ENCODE measurements at places on chromosomes 16 and 17.

DNA sequence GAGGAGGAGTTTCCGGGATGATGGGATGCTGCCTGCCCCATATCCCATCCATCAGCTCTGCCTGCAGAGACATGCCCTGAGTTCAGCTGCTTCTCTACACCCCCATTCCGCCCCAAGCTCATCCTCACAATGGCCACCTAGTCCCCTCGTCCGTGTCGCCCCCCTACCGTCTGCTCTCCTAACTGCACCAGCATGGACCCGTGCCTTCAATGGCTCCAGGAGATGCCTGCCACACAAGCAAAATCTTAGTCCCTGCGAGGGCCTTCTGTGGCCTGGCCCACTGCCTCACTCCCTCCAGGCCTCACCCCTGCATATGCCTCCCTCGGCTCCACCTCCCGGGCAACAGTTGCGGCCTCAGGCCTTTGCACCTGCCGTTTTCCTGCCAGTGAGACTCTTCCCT is 1.8 kb upstream of the TELO2 start:
- DNase-seq = no peak

GRCh38 chr17:74729866-74730265 is 7.2 kb upstream of the RAB37 start:
- no peak for DNase-seq

- no peak for DNase-seq
Measured at GRCh38 chr16:73171901-73172240, 123.9 kb upstream of the ZFHX3 start.

DNA sequence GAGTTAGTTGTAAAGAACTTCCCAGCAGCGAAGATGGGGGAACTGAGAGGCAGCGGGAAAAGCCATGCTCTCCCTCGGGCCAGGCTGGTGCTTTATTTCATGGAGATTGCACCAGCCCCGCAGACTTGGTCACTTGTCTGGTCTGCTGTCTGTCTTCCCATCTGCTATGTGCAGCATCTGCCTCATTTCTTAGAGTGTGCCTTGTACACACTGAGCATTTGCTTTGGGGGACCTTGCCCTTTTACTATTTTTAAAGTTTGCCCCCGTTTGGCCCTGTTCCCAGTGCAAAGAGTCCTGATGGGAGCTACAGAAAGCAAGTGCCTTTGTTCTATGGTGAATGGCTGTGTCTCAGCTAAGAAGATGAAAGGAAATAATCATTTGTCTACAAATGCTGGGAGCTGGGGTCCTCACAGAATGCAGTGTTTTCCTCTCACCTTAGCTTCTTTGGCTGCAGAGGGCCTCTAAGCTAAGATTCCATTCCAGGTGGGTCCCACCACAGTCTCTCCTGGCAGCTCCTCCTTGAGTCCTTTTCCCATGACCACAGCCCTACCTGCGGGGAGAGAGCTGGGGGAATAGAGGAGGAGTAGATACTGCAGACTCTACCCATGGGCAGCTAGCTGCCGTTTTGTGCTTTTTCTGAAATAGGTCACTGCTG is 25.1 kb upstream of the CNOT1 start:
- no peak for DNase-seq

GRCh38 chr16:88700636-88701482 is 5.3 kb downstream of the RNF166 start:
- no peak for DNase-seq

DNA sequence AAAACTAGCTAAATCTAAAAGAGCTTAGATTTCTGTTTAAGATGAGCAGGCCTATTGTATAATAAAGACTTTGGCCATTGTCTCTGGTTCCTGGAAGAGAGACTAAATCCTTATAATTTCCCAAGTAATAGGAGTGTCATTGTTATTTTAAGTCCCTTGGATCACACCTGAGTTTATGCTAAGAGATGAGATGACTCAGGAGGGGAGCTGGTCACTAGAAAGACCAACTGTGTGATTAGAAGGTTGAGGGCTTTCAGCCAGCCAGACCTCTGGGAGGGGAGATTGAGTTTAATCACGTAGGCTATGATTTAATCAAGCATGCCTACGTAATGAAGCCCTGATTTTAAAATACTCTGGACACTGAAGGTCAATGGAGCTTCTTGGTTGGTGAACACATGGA is 156.9 kb upstream of the C17orf78 start:
- DNase-seq = no peak

GRCh38 chr17:7440113-7440833 is 961 bp downstream of the FGF11 start:
- DNase-seq = peak; percentile 79

DNA sequence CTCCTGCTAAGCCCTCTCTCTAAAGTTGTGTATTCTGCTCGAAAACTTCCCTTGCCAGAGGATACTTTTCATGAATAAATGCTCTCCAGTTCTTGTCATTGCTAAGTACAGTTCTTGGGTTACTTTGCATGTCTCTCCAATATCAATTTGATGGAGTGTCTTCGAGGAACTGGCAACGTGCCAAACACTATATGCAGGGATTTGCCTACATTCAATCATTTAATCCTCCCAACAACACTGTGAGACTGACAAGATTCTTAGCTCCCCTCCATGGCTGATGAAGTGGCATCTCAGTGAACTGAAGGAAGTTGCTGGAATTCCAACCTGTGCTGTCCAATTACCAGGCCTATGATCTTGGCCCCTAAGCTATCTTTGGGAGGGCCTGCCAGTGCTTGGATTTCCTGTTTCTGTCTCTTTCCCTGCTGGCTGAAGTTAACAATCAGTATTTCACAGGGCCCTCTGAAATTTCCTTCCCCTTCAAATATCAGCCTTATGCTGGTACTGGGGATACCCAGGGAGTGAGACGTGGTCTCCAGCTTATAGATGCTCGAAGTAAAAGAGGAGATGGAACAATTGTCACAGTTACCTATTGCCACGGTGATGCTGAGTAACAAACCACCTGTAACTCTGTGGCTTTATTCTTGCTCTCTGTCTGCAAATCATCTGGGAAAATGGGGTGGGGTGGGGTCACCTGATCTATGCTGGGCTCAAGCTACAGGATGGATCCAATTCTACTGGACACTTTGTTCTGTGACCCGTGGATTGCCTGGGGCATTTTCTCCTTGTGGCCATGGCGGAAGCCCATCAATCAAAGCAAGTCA is 19.4 kb upstream of the CRISPLD2 start:
- no peak for DNase-seq

GRCh38 chr17:68853036-68853435 is 102.2 kb downstream of the ABCA8 start:
- DNase-seq = no peak

DNA sequence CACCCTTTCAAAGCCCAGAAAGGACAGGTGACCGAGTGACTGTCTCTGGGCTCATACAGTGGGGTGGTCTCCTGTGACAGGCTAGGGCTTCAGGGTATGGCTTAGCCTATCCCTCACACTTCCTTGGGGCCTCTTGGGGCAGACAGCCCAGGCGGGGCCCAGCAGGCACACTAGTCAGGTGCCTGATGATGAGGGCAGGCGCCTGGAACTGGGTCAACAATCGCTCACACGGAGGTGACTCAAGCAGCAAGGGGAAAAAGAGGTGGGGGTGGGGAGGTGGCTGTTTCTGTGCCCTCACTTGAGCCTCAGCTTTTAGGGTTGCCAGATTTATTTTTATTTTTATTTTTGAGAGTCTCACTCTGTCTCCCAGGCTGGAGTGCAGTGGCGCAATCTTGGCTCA is 6.4 kb upstream of the GRN start:
- peak; percentile 49 for DNase-seq

- DNase-seq = no peak
Measured at GRCh38 chr17:57357830-57358430, 101.6 kb downstream of the MSI2 start.

- DNase-seq = no peak
Measured at GRCh38 chr16:76222853-76223252, 54.3 kb upstream of the CNTNAP4 start.

DNA sequence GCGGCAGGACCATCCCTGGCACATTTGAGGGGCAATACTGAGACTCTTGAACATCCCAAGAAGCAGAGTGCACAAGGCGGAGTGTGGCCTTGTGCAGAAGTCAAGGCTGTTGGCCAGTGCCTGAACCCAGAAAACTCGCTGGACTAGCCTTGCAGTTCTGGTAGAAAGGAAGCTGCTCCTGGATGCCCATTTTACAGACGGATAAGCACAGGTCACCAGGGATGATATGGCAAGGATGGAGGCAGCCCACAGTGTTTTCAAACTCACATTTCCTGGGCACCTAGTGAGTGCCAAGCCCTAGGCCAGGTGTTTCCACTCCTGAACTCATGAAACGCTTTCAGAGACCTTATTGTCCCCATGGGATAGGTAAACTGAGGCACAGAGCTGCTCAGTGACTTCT is 1.7 kb upstream of the MAP2K3 start:
- DNase-seq = no peak

DNA sequence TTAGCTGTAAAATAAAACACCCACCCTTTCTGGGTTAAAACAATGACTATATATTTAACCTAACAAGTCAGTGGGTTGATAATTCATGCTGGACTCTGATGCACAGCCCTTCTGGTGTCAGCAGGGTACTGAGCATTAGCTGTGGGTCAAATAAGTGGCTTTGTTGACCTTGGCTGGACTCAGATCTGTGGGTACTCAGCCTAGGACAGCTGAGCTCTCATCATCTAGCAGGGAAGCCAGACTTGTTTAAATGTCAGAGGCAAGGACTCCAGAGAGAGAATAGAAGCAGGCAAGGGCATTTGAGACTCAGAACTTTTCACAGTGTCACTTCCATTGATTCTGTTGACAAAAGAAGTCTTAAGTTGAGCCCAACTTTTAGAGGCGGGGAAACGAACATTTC is 1063.8 kb upstream of the CDH8 start:
- no peak for DNase-seq

DNA sequence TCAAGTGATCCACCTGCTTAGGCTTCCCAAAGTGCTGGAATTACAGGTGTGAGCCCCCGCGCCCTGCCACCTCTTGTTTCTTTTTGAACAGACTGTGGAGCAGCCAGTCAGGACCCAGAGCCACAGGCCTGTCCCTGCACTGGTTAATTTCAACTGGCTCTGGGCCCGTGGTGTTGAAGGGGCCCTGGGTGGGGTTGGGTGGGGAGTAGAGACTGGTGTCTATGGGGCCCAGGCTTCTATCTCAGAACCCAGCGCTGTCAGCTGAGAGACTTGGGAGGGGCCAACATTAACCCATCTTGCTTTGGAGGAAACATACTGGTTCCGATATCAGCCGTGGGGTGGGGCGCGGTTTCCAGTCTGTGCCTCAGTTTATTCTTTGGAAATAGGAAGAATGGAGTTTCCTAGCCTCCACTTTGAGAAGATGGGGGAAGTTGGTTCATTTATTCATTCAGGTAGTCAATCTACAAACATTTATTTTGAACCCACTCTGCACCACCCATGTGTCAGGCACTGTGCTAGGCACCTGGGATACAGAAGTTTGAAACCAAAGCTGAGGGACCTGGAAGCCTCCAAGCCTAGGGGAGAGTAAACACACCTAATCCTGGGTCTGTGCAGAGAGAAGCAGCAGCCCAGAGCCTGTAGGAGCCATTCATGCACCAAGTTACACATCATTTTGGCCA is 15.5 kb upstream of the SLC4A1 start:
- DNase-seq = no peak

- no peak for DNase-seq
Measured at GRCh38 chr17:3972931-3973330, 8.7 kb upstream of the ATP2A3 start.

DNA sequence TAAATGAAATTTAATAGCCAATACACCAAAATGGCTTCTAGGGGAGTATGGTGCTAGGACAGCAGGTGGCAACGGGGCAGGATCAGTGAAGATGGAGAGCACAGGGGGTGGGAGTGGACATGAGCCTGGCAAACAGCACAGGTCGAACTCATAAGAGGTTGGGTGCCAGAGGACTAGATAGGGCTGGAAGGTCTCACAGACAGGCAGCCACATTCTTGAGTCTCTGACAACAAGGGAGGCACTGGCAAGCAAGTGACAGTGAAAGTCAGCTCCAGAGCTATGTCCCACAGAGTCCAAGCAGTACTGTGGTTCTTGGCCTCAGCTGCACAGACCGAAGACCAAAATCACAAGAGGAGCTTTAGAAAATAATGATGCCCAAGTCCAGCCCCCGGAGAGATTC is 61.2 kb downstream of the USP31 start:
- no peak for DNase-seq

GRCh38 chr16:86343027-86343795 is 167.1 kb upstream of the FOXF1 start:
- no peak for DNase-seq

GRCh38 chr17:17822189-17822588 is 14.6 kb downstream of the SREBF1 start:
- DNase-seq = no peak

DNA sequence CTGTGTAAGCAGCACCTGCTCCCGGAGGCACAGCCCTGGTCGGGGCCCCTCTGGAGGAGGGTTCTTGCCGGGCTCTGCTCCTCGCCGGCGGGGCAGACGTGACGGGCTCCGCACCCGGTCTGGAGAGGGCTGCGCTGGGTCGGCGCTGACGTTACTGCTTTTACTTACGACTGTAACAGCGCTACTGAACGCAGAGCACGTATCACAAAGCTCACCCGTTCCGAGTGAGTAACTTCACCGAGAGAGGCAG is 1.3 kb upstream of the RAB40C start:
- DNase-seq = no peak

DNA sequence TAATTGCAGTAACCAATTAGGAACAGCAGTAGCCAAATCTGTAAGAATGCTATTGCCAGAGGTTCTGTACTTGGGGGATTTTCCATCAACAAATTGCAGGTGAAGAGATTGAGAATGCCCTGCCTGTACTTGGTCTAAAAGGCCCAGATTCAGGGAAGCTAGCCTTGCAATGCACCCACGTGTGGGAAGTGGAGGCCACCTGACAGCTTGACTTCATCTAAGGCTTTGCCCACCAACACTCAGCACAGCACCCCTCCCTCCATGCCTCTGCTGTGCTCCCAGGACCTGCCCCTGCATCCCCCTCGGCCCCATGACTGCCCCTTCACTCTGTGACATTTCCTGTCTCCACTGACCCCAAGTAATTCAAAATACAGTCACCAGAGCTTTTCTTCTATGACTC is 79.1 kb upstream of the CDH5 start:
- DNase-seq = peak; percentile 36

DNA sequence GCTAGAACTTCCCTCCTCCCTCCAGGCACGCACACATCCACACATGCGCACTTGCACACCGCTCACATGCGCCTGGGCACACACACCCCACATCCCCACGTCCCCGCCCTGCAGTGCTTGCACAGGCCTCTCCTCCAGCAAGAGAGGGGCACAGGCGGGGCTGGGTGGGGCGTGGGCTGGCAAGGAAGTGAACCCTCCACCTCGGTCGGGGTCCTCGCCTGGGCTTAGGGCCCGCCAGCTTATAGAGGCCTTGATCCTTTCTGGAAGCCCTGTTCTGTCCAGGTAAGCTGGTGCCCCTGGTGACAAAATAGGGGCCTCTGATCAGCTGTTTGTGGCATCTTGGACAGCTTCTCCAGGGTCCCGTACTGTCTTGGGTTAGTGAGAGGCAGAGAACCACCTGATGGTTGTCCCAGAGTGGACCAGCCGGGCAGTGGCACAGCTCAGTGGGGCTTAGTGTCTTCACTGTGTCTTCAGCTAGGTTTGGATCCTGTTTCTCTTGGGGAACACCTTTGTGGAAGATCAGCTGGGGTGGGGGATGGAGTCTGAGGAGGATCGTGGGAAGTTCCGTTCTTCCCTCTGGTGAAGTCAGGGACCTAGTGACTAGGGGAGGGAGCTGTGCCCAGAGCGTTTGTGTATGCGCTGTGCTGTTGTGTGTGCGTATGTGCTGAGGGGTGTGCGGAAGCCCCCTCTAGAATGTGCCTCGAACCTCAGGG is 12.1 kb downstream of the TBX4 start:
- DNase-seq = no peak

GRCh38 chr16:67730326-67730725 is 11.2 kb upstream of the GFOD2 start:
- no peak for DNase-seq
